ENCODE measurements at places on chromosomes 5 and 9.

DNA sequence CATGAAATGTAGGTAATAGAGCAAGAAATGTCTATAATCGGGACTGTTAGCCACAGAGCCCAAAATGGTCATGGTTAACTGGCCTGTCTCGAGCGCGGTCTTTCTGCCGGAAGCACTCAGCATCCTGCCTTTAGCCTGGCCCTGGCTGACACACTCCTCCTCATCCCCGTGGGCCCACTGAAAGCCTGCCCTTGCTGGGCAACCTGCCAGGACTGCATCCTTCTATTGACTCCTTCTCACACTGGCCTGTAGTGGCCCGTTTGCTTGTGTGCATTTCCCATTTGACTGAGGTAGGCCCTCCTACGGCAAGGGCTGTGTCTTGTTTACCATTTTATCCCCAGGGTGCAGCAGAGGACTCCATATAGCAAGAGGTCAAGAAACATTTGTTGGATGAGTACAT, 215.7 kb downstream of the ATPSCKMT start:
- DNase-seq: no peak

- DNase-seq: no peak
Measured at GRCh38 chr9:134568116-134568515, 73.5 kb upstream of the COL5A1 start.

GRCh38 chr9:136107155-136107952, 11.3 kb downstream of the TMEM250 start:
- no peak for DNase-seq

GRCh38 chr5:113581388-113581787, 67.9 kb downstream of the YTHDC2 start:
- no peak for DNase-seq

DNA sequence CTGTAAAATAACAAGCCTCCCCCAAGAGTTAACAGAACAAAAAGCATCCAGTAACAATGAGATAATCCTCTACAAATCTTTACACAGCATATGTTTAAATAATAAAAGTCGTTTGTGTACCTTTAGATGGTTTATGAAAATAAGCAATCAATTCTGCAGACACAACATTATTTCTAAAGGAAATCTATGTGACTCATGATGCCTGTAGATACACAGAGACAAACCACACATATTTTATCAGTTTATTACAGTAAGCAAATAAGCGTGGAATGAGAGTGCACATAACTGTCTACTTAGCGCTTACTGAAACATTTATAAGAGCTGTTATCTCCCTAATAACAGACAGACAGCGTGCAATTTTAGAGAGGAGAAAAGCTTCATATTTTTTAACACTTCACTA, 243.6 kb downstream of the AP3B1 start:
- peak; percentile 46 for DNase-seq

- DNase-seq: no peak
Measured at GRCh38 chr5:146098047-146098446, 7.3 kb downstream of the PLAC8L1 start.

DNA sequence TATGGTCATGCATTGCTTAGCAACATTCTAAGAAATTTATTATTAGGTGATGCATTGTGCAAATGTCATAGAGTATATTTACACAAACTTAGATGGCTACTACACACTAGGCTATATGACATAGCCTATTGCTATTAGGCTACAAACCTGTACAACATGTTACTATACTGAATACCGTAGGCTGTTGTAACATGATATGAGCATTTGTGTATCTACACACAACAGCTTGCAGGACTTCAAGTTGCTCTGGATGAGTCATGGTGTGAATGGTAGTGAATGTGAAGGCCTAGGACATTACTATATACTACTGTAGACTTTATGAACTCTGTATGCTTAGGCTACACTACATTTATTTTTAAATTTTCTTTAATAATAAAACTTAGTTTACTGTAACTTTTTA, 107.2 kb upstream of the MAMDC2 start:
- DNase-seq: peak; percentile 30

DNA sequence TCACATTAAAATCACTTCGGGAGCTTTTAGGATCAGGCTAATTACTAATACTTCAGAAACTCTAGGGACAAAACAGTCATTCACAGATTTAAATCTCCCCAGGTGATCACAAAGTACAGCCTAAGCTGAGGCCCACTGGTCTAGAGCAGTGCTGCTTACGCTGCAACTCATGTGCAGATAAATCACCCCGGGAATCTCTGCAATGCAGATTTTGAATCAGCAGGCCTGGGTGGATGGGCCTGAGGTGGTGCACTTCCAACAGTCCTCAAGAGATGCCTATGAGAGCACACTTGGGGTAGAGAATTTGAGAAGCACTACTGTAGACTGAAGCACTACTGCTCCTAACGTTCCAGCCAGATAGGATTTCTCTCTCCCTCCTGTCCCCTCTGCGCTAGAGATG, 28.4 kb downstream of the CSF1R start:
- peak; percentile 33 for DNase-seq

DNA sequence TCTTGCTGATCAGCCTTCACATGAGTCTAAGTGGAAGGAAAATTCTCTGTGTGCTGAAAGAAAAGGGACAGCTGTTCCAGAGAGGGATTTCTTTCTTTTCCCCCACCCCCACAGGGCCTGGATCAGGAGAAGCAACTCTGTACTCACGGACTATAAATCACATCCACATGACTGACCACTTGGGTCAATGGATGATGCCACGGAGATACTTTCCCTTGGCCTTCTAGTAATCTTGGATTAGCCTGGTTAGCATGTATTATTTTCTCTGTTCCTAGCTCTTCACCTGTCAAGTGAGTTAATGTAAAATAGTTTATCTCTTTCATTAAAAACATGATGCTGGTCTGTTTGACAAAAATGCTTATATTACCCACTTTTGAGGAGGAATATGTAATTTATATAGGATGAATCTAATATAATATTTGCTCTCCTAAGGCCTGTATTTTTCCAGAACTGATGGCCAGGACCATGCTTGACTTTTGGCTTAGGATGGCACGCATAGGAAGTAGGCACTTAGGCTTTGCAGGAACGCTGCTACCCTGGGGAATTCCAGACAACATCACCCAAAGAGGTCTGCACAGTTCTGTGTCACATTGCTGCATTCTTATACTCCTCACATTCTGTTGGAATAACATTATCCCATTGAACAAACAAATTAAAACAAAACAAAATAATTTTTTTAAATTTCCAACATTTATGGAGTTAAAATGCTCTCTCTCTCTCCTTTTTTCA, 892.1 kb downstream of the TLE1 start:
- no peak for DNase-seq

DNA sequence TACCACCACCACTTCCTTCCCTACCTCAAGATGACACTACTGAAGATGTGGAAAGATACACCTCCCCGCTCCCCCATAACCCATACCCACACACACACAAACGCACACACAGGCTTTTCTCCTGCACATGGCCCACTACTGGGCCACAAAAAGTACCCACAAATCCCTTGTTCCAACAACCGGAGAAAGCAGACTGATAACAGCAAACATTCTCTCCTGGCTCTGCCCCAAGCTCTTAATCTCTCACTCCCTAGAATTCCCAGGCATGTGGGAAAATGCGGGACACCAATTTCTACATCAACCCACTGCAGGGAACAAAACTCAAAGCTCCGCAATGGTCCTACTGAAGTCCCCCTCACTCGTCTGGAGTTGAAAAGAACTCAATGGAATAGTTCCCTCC, 611.0 kb upstream of the KLF4 start:
- DNase-seq: no peak

- DNase-seq: peak; percentile 36
Measured at GRCh38 chr5:88979244-88979643, 96.3 kb upstream of the MEF2C start.

DNA sequence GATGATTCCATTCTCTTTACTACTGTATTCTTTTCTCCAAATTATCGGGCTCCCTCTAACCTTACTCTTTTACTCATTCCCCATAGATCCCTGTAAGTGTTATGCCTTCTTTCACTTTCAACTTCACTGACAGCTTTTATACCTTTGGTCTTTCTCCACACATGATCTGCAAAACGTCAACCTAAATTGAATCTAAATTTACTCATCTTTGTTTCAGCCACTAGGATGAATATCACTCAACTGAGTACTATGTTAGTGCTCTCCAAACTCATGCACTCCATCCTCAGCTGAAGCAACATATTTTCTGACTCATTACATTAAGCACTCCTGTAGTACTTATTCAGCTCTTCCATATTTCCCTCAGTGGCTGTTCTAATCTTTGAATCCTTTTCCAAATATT, 133.4 kb downstream of the ADAMTS19 start:
- DNase-seq: no peak

DNA sequence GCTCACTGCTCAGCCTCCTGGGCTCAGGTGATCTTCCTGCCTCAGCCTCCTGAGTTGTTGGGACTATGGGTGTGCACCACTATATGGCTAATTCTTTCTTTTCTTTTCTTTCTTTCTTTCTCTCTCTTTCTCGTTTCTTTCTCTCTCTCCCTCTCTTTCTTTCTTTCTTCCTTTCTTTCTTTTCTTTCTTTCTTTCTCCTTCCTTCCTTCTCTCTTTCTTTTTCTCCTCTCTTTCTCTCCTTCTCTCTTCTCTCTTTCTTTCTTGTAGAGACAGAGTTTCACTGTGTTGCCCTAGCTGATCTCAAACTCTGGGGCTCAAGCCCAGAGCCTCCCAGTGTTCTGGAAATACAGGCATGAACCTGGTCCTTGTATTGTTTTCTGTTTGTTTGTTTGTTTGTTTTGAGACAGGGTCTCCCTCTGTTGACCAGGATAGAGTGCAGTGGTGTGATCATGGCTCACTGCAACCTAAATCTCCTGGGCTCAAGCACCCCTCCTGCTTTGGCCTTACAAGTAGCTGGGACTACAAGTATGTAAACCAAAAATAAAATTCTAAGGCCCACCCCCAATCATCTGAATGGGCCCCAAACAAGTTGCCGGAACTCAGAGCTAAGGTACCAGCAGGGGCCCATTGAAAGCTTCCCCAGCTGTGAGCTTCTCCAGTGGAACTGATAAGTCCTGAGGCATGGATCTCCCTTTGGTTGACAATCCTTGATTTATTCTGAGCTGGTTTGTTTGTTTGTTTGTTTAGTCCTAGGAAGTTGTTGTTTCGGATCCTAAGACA, 11.9 kb upstream of the BTF3 start:
- no peak for DNase-seq

GRCh38 chr9:116124472-116125040, 29.0 kb upstream of the PAPPA start:
- DNase-seq: peak; percentile 85

DNA sequence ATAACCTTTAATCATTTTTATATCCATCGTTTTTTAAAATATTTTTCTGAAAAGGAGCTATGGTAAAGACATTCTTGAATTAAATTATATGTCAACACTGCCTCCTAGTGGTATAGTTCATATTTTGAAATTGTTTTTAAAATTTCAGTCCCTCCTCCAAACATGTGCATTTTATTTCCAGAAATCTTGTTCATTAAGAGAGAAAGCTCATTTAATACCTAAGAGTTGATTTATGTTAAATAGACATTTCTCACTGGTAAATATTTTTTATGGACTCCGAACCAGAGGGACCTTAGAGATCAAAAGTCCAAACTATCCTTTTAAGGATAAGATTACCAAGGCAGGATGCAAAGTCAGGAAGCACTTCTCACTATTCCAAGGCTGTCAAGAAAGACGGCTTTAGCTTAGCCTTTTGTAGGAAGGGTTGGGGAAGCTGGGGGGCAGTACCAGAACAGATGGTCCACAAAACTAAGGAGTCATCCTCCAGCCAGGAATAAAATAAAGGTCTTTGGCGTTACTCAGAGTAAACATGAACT, 21.6 kb downstream of the BHMT start:
- peak; percentile 52 for DNase-seq

GRCh38 chr5:33336891-33337636, 103.7 kb upstream of the TARS1 start:
- DNase-seq: no peak

DNA sequence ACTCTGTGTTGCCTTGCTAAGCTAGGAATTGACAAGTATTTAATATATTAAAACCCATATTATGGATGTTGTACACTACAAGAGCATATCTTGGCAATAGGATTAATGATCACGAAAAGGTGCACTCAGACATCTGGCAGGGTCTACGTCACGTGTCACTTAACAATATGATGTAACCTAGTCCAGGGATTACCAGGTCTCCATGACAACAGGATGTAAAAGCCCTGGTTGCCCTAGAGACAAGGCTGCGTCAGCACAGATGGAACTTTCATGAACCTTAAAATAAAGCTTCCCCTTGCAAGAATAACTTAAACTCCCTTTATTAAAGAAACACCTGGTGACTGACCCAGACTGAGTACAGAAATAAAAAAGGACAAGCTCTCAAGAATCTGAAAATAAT, 717.8 kb downstream of the CDH18 start:
- DNase-seq: no peak

- no peak for DNase-seq
Measured at GRCh38 chr5:165881259-165881658, 2375.8 kb downstream of the MAT2B start.

DNA sequence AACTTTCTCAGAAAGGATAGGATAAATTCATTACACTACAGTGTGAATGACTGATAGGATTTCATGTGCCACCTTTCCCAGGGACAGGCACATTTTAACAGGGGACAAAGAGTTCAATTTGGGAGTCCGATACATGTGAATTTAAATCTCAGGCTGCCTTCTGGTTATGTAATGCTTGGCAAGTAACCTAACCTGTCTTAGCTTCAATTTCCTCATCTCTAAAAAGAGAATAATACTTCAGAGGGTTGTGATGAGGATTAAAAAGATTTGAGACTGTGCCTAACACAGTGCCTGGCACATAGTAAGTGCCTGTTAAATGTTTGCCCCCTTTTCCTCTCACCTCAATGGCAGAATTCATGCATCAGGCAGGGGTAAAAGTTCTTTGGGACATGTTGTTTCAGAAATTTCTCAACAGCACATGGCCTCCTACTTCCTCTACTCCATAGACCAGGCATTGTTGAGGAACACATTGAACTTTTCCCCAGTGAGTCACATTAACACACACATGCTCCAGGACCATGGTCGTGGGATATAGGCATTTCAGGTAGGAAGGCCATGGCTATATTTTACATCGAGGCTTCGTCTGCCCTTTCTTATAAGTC, 94.6 kb upstream of the EGFLAM start:
- DNase-seq: no peak

GRCh38 chr5:1429496-1429895, 15.7 kb downstream of the SLC6A3 start:
- DNase-seq: no peak

GRCh38 chr5:94856257-94856800, 237.9 kb downstream of the SLF1 start:
- DNase-seq: no peak

DNA sequence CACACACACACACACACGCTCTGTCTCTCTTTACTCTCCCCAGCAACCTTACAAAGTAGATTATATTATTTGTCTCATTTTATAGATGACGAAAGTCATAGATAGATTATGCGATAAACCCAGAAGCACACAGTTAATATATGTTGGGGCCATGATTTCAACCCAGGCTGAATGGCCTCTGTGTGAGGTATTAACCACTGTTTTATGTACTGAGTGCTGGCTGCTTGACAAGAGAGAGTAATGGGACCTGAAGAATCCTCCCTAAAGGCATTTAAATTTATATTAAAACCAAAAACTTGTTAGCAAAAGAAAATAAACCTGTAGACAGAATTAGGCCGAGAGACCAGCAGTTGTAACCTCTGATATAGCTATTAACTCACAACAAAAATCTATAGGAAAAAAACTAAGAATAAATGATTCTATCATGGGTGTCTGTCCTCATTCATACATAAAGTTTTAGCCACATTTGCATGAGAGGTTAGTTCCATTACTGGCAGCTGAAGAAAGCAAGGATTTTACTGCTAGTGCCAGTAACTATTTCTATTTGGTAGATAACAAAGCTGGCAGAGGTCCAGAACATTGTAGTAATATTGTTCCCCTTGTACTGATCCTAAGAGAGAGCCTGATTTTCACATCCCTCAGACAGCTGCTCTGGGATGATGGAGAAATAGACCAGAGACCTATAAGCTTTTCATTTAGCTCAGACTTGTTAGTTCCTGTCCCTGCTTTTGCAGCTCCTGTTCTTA, 250.9 kb downstream of the ADGRV1 start:
- no peak for DNase-seq
